ENCODE measurements at places on chromosomes 13 and 19.

DNA sequence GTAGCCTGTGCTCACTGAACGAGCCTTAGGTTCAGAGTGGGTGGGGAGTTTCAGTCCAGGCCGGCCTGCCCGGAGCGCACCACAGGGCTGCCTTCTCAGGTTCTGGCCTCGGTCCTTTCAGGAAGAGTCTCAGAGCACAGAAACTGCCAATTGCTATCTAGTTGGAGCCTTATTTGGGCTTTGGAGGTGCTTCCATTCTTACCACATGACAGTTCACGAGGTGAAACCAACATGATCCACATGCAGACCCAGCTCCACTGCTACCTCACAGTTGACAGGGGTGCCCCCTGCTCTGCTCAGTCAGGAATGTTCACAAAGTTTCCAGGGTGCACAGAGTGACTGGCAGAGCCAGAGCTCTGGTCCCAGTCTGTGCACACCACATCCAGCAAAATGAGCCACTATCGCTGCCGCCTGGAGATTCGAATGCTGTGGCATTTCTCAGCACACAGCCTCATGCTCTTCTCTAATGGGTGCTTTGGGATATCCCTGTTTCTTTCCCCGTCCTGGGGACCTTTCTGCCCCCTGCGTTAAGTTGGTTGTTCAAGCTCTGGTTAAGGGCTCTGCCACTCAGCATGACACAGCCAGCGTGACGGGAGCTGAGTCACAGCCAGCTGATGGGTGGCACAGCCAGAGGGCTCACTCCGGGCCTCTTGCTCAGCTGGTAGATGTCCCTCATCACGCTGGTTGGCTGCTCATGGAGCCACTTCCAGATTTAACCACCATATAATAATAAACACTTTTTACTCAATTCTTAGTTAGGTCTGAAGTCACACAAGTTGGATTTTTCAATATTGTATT is 7.5 kb upstream of the SACS start:
- no peak for DNase-seq

DNA sequence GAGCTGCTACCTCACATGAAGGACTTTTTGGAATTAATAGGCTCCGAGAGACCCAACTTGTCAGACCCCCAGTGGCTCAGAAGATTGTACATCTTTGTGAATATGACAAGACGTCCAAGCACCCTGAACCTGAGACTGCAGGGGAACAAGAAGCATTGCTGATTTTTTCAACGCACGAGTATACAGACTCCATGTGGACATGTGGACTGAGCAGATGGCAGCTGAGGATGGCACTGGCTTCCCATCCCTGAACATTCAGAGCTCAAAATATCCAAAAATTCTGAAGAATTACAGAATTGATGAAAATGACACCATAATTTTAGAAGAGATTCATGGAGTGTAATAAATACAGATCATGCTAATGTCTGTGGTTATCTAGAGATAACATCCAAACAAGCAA is 254.1 kb downstream of the MZT1 start:
- DNase-seq: no peak

GRCh38 chr13:108176685-108177274 is 38.6 kb downstream of the LIG4 start:
- DNase-seq: peak; percentile 19

DNA sequence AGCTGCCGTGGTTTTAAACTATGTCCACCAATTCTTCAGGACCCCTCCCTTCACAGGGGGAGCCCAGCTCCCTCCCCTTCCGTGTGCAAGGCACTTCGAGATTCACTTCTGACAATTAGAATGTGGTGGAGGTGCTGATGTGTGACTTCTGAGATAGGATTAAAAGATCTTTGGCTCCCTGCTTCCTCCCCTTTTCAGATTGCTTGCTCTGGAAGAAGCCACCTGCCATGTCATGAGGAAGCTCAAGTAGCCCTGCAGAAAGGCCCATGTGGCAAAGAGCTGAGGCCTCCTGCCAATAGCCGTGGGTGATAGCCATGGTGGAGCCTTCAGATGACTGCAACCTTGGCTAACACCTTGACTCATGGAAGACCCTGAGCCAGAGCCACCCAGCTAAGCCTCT is 204.9 kb downstream of the COL4A1 start:
- DNase-seq: no peak

- no peak for DNase-seq
Observed at GRCh38 chr19:53868091-53868891, 608 bp downstream of the MYADM start.

GRCh38 chr19:40155749-40156265 is 35.4 kb upstream of the MAP3K10 start:
- DNase-seq: no peak

- no peak for DNase-seq
Observed at GRCh38 chr13:29530901-29531300, 64.6 kb downstream of the SLC7A1 start.

GRCh38 chr13:86438034-86438433 is 638.8 kb upstream of the SLITRK6 start:
- DNase-seq: no peak

GRCh38 chr13:49302817-49303216 is 55.1 kb downstream of the CDADC1 start:
- no peak for DNase-seq

DNA sequence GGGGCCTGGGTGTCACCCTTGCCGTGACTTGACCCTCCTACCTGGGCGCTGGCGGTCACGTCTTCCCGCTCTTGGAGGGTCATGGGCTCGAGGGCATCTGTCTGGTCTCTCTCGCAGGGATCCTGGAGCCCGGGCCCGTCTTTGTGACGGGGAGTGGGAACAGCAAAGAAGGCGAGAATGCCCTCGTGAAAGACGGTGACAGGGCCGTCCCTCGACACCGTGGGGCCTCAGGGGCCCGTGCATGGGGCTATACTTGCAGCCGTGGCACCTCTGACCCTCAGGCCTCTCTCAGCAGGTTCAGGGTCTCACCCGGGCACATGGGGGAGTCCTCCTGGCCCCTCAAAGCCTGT is 20.9 kb upstream of the MATK start:
- DNase-seq: no peak

- no peak for DNase-seq
Observed at GRCh38 chr13:37179645-37180044, 74.2 kb upstream of the CSNK1A1L start.

GRCh38 chr19:34126966-34127365 is 45.3 kb upstream of the LSM14A start:
- no peak for DNase-seq

DNA sequence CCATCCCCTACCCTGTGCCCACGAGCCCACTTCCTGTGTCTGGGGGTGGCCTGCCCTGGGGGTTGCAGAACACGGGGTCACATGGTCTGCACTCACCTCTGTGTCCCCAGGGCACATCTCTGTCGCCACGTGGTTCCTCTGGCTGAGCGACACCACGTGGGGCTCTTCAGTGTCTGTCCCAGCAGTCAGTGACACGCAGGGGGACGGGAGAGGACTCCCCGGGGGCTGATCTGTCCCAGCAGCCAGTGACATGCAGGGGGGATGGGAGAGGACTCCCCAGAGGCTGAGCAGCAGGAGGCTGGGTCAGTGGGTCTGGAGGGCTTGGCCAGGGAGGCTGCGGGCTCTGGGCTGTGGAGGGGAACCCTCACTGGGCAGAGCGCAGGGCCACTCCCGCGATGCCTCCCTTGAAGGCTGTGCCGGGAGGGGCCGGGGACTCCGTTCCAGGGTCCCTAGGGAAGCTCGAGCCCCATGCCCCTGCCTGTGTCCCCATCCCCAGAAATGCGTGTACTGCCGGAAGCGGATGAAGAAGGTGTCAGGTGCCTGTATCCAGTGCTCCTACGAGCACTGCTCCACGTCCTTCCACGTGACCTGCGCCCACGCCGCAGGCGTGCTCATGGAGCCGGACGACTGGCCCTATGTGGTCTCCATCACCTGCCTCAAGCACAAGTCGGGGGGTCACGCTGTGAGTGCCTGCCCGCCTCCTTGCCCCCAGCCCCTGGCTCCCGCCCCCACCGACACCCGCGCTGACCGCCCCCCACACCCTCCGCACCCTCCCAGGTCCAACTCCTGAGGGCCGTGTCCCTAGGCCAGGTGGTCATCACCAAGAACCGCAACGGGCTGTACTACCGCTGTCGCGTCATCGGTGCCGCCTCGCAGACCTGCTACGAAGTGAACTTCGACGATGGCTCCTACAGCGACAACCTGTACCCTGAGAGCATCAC is 174.8 kb downstream of the KDM4B start:
- DNase-seq: no peak

DNA sequence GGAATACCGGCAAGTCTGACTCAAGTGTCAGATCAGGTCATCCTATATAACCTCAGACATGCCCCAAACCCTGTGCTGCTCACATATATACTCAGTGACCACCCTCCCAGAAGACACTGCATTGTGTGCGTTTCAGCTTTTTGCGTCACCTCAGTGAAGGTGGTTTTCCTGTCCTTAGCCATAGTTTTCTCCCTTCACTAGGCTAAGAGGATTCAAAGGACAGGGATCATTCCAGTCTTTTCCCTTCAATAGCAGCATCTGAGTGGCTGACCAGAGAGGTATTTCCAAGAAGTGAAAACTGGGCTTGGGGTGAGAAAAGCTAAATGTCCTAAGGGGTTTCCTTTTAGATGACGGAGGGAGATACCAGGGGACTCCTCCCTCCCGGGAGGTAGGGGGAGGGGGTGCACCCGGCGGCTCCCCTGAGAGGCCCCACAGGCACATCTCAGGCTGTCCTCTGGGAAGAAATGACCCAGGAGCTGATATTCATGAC is 12.7 kb upstream of the OR10H1 start:
- no peak for DNase-seq

- no peak for DNase-seq
Observed at GRCh38 chr13:113577881-113578435, 6.6 kb upstream of the TFDP1 start.

- no peak for DNase-seq
Observed at GRCh38 chr13:72384186-72384823, 343.1 kb downstream of the MZT1 start.

DNA sequence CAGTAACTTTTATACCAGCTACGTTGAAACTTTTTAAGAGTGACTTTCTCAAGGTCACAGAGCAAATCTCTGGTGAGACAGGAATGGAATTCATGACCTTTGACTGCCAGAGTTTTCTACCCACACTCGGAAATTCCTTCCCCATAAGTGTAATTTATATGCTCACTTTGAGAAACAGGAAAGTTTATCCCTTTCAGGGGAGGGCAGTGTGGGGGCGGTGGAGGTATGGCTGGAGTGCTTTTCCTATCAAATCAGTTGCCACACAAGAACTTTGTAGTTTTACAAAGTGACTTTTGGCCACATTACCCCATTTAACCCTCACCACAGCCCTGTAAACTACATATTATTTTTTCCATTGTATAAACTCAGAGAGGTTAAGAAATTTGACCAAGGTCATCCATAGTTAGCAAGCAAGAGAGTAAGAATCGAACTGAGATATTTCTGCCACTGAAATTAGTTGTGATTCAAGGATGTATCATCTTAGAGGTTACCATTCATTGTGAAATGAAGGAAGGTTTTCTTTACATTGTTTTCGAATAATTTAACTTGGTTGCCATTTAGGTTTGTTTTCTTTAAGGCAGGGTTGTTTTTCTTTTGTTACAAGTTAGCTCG is 5.9 kb downstream of the KLF12 start:
- no peak for DNase-seq

DNA sequence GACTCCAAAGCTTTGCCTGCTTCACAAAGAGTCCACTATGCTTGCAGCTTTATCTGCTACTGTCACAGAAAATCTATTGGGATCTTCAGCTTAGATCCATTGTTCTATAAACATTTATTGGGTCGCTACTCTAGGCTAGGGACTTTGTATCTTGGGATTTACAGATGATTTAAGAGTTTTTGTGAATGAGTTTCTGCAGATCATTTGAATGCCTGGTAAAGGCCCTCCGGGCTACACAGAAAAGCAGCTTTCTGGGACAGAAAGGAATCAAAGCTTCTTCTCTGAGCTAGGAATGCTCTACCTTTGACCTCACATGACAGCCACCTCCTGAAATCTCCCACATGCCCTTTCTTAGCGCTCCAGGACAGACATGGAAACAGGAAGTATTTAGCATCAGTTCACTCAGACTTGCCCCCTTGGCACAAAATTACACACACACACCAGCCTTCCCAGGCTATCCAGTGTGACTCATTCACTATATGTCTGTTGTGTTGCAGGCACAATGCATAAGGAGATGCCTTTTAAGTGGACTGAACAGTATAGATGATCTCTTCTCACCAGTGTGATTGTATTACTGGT is 492.4 kb downstream of the DACH1 start:
- DNase-seq: no peak

- no peak for DNase-seq
Observed at GRCh38 chr13:34738254-34738992, 203.6 kb upstream of the NBEA start.

DNA sequence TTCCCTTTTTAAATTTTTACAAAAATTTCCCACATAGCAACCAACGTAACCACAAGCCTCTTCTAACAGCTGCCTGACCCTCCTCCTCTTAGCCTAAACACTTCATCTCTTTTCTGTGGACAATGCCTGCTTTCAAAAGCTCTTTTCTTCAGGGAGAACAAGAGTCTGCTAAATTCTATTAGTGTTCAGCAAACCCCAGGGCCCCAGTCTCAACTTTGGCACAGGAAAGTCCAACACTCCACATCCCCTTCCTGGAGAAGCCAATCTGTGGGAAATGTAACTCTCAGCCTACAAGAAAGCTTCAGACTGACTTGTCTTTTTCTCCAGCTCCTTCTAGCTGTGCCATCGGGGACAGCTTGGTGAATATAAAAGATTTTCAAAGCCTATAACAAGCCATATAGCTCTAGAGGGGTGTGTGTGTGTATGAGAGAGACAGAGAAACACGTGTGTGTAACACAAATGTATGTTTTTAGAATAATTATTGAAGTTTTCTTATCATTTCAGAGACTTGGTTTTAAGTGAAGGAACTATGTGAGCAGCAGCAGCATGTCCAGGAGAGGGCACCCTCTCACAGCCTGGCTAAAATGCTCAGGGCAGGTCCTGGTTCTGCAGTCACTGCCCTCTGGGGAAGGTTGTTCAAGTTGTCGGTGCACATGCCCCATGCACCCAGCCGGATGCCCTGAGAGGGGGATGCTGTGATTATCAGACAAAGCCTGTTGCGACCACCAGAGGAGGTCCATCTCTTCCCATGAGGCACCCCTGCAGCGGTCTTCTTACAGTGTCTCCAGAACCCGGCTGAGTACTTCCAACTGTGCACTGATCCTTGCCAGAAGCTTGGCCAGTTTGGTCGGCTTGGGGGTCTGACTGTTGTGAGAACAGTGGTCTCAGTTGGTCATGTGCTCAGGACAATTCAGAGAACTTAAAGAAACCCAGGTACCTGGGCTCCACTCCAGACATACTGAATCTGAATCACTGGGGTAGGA is 34.4 kb downstream of the CCDC70 start:
- peak; percentile 63 for DNase-seq

DNA sequence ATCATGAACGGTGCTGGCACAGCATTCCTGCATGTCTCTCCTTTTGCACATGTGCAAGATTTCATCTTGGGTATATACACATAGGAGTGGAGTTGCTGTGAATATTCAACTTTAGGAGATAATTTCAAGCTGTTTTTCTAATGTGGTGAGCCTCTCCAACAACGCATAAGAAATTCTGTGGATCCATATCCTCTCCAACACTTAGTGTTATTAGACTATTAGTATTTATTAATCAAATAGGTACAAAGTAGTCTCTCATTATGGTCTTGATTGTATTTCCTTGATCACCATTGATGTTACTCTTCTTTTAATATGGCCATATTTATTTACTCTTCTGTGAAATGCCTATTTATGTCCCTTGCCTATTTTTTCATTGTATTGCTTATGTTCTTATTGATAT is 114.5 kb downstream of the URI1 start:
- no peak for DNase-seq

- no peak for DNase-seq
Observed at GRCh38 chr13:29008296-29008695, 188.2 kb downstream of the MTUS2 start.

GRCh38 chr19:55675661-55676354 is 782 bp downstream of the EPN1 start:
- no peak for DNase-seq

- no peak for DNase-seq
Observed at GRCh38 chr13:66405908-66406802, 824.0 kb downstream of the PCDH9 start.

Measured in hematopoietic multipotent progenitor cell treated with erythropoietin and hydrocortisone succinate and interleukin-3 and kit ligand, for 15 days (in vitro differentiated cells).